Activated CD4-positive, alpha-beta T cell treated with anti-CD3 and anti-CD28 coated beads for 4 hours (primary cell): ENCODE measurements at places on chromosomes 2 and 18.

DNA sequence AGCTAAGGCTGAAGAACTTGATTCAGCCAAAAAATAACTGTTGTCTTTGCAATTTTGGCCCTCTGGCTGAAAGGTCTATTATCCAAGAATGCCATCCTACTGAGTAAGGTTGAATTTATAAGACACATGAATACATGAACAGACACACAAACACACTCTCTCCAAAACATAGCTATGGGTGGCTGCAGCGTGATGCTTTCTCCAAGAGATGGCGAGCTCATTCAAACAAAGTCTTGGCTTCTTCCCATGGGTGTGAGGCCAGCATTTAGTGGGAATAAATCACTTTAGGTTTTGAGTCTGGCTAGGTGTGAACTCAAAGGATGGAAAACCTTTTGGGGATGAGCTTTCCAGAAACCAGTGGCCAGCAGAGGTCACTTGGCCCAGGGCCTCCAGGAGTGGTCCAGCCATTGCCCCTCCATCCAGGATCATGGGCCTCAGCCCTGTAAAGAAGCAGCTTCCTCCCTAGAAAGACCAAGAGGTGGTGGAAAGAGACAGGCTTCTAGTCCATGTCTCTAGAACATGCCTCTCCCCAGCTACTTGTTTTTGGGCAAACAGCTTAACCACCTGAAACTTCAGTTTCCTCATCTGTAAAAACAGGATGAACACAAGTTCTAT lies 11.0 kb upstream of the OSR1 start:
- DNase-seq: no peak

GRCh38 chr18:44799382-44799906 lies 118.8 kb downstream of the SETBP1 start:
- DNase-seq: no peak

DNA sequence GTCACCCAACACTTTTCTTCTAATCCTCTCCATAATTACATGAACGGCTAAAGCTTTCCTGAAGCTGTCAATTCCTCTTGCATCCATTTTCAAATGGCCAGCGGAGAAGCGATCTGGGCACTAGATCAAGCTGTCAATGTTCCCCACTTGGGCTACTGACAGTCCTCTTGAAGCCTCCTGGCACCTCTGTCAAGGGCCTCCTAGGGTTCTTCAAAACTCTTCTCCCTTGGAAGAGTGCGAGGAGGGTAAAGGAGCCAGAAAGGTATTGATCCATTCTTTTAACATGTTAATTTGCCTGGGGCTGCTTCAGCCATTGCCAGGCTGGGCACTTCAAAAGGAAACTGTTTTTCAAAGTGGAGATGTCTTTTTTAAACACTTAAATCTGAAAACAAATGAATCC lies 19.8 kb downstream of the EPHA4 start:
- no peak for DNase-seq

DNA sequence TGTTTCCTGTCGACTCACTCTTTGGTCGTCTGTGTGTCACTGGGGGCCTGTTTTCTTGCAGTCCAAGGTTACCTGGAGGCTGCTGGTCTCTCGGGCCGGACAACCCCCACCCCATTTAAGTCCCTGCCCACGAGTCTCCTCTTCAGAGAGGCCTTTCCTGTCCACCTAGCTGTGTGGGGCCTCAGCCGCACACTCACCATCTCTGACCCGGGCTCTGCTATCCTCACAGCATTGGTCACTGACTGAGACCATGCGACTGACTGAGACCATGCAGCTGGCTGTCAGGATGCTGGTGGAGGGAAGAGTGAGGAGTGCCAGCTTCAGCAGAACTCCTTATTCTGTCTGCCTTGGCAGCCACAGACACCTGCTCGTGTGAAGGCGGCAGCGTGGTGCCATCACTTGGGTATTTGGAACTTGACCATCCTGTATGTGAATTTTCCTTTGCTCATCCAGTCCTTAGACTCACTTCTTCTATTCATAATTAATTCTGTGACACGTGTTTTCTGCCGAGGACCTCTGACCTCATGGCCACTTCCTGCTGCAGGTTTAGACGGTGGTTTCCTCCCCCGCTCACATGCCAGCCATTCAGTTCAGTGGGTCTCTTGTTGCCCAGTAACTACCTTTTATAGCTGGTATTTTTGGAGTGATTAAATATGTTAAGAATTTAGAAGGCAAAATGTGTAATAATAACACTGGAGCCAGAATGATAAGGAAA lies 47.5 kb upstream of the ASB1 start:
- no peak for DNase-seq

- no peak for DNase-seq
These were observed 104.8 kb downstream of the SP100 start for GRCh38 chr2:230520875-230521155.
